H7 (cell line): ENCODE measurements at places on chromosomes 2 and 18. TPM values are rescaled to one million over a fixed set of nuclear protein-coding genes. Genes with fewer than 3 reads are reported as not detected.

DNA sequence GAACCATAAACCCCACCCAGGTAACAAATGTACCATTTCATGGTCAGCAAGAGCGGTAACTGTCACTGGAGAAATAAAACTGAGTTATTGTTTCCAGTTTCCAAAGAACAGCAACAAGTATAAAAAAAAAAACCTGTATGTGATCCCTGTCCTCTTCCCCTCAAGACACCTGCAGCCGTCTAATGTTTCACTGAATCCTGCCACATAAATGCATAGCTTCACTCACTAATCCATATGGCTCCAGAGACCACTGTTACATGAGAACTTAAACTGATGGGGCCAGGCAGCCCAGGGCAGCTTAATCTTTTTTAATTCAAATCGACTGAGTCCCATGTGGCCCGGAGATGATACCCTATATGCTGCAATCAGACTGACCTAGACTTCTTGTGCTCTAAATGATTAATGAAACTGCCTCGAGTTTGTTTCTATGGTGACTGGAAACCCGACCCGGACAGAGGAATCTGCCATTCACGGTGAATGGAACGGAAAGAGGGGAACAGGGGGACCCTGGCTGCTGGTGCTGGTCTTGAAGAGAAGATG, 60.9 kb upstream of the SIX2 start:
- DNase-seq: peak; percentile 57

- no peak for DNase-seq
These were observed 69.6 kb downstream of the THNSL2 start for GRCh38 chr2:88239781-88240180.

DNA sequence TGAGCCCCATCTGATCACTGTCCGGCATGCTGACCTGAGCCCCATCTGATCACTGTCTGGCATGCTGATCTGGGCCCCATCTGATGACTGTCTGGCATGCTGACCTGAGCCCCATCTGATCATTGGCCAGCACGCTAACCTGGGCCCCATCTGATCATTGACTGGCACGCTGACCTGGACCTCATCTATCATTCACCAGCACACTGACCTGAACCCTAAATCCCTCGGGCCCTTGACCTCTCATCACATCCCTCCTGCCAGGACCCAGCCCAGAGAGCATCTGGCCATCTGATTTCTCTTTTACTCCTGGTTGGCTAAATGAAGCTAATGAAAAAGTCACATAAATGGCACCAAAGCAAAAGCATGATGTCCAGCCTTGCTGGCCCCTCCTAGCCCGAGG, 207.1 kb downstream of the NDUFA10 start:
- no peak for DNase-seq

GRCh38 chr2:143001501-143001900, 124.0 kb downstream of the KYNU start:
- no peak for DNase-seq

DNA sequence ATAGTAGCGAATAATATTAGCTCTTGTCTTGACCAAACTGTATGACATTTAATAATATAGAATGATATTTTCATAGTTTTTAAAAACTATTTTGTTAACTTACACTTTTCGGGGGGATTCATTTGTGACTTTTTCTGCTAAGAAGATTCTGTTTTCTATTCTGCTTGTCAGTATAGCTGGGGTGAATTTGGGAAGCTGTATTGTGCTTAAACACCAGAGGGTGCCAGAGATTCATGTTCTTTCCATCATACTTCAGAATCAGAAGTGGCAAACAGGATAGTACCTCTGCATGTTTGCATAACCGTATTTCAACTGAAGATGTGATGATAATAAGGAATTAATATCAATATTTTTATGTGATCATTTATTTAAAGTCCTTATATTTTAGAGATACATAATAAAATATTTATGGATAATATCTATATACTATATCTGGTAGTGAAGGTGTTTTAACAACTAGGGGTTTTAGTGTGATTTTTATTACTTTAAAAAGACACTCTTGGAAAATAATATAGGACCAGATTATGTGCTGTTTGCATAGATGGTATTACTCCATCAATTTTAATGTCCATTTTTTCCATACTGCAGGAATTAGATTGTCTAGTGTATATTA, 81.0 kb downstream of the TAF4B start:
- peak; percentile 7 for DNase-seq

Gene TRAF3IP1
- total RNA-seq: 3.9 and 9.5 TPM in 2 replicates
